Stimulated activated CD8-positive, alpha-beta memory T cell treated with anti-CD3 and anti-CD28 coated beads, Interleukin-7, amount 100 ng/mL, for 1 hour (primary cell): ENCODE measurements at places on chromosomes 2 and 18.

GRCh38 chr2:199441759-199442158 lies 16.0 kb downstream of the SATB2 start:
- no peak for DNase-seq

DNA sequence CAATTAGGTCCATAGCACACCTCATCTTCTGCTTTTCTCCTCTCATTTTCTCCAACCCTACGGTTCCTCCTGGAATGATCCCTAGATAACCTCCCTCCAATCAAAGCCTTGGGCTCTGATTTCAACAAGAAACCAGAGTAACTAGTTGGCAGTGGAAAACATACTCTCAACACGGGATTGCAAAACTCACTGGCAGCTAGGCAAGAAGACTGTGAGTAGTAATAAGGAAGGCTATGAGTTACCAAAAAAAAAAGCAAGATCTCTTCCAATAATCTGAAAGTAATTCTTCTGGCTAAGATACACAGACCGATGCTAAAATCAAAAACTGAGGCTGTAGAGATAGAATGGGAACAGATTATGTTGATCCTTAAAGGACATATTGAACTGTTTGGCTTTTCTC lies 28.4 kb upstream of the CCDC102B start:
- DNase-seq: no peak

GRCh38 chr2:100662866-100663265 lies 100.1 kb downstream of the PDCL3 start:
- no peak for DNase-seq

GRCh38 chr2:39234754-39235153 lies 9.0 kb downstream of the CDKL4 start:
- DNase-seq: no peak

- DNase-seq: no peak
Measured at GRCh38 chr18:70464343-70465114, 175.7 kb downstream of the SOCS6 start.

DNA sequence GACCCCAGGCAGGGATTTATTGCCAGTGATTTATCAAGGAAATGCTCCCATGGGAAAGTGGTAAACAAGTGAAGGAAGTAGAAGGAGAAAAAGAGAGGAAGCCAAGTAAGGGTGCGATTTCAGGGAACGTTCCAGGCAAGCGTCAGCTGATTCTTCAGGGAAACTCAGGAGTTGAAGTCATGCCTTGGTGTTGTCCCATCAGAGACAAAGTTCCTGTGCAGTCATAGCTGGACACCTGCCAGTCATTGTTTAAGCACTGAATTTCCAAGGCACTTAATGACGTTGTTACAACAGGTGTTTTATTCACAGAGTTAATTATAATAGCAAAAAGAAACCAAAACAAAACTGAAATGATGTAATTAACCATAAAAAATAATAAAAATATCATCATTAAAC lies 381.8 kb upstream of the CRIM1 start:
- DNase-seq: no peak

GRCh38 chr2:142897807-142898206 lies 20.3 kb downstream of the KYNU start:
- no peak for DNase-seq

DNA sequence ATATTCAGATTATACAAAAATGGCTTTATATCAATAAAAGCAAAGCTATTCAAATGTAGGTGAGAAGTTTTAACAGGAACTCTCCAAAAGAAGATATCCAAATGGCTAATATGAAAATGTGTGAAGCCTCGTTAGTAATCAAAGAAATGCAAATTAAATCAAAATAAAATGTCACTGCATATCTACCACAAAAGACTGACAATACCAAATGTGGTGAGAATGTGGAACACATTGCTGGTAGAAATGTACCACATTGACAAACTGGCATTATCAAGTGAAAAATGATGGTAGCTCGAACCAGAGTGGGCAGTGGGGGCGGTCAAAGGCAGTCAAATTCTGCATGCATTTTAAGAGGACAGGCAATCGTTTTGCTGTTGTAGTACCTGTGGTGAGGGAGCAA lies 1012.7 kb downstream of the TDRD15 start:
- no peak for DNase-seq

- no peak for DNase-seq
Measured at GRCh38 chr2:16018277-16019059, 78.1 kb downstream of the MYCN start.

GRCh38 chr2:43937269-43937820 lies 58.4 kb downstream of the LRPPRC start:
- DNase-seq: no peak

DNA sequence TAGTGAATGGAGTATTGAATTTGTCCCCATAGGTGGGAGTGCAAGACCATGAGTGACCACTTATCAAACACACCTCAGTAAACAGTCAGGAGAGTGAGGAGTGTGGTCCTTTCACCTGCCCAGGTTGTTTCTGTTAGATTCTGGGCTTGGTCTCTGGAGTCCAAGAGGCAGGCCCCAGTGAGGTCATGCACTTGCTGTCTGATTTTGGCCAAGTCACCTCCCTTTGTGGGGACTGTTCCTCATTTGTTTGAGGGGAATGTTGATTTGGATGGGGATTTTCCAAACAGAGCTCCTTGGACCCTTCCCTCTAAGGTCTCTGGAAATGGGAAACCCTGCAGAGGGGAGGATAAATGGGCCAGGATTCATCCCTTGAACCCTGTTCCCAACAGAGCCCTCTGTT lies 7.3 kb downstream of the IL1RN start:
- no peak for DNase-seq

DNA sequence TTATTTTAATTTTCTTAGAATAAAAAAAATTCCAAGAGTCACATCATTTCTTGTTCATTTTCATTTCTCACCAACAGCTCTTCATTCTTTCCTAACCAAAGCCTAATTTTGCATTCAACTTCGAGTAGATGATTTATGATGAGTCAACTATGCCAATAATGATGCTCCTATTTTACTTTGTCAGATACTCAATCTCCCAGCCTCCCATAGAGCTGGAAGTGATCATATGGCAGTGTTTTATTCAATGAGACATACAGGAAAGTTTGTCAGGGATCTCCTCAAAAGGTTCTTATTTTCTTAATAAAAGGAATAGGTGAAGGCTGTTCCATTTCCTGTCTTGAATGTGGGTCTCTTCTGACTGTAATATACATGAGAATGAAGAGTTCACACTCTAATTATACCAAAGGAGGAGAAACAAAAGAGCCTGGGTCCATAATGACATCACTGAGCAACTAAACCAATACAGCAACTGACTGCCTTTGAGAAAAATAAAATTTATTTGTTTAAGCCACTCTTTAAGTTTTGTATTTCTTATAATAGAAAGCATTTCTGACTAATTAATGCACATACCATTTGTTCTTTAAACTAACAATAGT lies 231.2 kb upstream of the CYP26B1 start:
- no peak for DNase-seq

GRCh38 chr2:3624059-3624794 lies 29.3 kb downstream of the COLEC11 start:
- DNase-seq: no peak

GRCh38 chr2:204863336-204863735 lies 318.1 kb downstream of the PARD3B start:
- no peak for DNase-seq
